ENCODE measurements at places on chromosomes 16 and 17.

GRCh38 chr17:7845359-7846062 lies 9.4 kb upstream of the TMEM88 start:
- DNase-seq, result no peak

GRCh38 chr17:19298569-19299213 lies 61.5 kb downstream of the EPN2 start:
- DNase-seq, result no peak

- no peak for DNase-seq
These were observed 222.1 kb upstream of the CHMP6 start for GRCh38 chr17:80769516-80769915.

- no peak for DNase-seq
These were observed 32.9 kb downstream of the CPSF4L start for GRCh38 chr17:73228748-73229236.

GRCh38 chr16:10950393-10950792 lies 6.0 kb downstream of the CLEC16A start:
- no peak for DNase-seq

DNA sequence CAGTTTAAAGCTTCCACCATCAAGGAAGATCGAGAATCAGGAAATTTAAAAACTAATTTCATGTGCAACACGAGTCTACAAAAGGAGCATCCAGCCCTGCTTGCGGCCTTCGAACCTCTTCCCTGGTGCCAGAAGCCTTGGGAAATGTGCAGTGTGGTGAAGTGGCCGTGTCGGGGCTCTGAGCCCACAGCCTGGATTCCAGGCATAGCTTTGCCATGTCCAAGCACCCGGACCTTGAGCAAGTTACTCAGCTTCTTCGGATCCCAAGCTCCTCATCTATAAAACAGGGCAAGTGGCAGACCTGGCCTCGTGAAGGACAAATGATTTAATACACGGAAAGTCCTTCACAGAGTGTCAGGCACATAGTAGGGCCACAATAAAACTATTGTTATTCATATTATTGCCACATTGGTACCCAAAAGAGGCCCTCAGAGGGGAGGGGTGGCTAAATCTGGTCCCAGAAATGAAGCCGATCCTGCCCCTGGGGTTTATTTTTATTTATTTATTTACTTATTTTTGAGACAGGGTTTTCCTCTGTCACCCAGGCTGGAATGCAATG lies 34.8 kb downstream of the COTL1 start:
- no peak for DNase-seq

DNA sequence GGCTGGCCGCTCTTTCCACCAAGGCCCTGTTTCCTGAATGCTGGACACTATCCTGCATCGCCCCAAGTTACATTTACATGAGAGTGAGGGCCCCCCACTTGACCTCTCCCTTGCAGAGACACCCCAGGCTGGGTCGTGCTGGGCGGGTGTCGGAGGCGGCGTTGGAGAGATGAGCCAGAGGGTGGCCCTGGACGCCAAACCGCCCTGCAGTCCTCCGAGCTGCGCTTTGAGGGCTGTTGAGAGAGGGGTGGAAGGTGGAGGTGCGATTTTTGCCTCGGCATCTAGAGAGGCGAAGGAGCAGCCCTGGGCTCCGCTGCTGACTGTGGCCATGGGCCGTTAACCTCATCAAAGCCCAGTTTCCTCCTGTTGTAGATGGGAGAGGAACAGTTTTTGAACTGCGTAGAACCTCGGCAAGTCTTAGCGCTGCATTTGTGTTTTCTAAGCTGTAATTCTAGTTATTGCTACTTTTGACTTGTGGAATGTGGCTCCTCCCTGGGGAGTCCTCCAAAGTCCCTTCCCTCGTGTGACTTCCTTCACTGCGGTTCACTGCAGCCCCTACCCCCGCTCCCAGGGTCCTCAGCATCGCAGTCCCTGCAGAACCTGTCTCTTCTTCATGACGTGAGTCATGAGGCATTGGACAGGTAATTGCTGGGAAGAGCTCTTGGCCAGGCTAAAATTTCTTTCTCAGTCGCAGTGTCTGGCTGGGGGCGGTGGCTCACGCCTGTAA lies 986 bp upstream of the ELOB start:
- DNase-seq, result no peak

DNA sequence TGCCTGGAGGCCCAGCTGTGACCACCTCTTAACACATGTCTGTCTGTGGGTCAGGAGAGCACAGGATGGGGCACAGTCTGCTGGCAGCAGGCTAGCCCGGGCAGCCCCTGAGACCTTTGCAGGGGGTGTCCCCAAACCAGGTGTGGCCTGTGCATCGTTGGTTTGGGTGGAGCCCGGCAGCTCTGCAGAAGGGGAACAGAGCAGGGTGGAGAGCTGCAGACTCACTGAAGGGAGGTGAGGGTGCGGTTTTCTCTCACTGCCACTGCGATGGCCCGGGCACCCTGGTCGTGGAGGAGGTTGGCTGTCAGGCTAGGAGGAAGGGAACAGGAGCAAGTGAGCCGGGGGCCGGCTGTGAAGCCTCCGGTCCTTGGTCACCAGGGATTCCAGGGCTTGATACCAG lies 28.8 kb downstream of the NLRC3 start:
- DNase-seq, result no peak

DNA sequence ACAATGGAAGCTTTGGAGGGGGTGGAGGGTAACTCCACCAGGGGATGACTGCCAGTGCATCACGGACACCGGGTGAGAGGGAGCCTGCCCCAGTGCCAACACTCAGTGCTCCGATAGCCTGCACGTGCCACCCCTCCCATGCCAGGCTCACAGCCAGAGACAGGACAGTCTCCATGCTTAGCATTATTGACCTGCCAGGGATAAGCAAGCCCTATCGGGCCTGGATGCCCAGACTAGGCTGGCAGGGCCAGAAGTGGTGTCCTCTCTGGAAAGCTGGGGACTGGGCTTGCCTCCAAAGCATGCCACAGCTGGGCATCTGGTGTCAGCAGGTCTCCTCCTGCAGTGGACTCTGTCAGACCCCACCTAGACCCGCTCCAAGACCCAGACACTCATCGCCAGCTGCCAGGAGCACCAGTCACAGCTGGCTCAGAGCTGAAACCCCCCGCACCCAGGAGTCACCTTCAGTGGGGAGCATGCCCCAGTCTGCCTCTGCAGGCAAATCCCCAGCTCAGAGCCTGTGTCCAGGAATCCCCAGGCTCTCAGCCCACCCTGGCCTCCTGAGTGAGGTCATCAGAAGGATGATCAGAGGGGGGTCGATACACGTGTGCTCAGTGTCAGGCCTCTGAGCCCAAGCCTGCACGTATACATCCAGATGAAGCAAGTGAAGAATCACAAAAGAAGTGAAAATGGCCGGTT lies 1.8 kb upstream of the RHBDF1 start:
- DNase-seq, result no peak

GRCh38 chr16:17461951-17462729 lies 8.6 kb downstream of the XYLT1 start:
- DNase-seq, result no peak

- DNase-seq, result no peak
These were observed 39.6 kb downstream of the BAHCC1 start for GRCh38 chr17:81434681-81435417.

- no peak for DNase-seq
These were observed 14.0 kb downstream of the NR1D1 start for GRCh38 chr17:40086150-40087044.

DNA sequence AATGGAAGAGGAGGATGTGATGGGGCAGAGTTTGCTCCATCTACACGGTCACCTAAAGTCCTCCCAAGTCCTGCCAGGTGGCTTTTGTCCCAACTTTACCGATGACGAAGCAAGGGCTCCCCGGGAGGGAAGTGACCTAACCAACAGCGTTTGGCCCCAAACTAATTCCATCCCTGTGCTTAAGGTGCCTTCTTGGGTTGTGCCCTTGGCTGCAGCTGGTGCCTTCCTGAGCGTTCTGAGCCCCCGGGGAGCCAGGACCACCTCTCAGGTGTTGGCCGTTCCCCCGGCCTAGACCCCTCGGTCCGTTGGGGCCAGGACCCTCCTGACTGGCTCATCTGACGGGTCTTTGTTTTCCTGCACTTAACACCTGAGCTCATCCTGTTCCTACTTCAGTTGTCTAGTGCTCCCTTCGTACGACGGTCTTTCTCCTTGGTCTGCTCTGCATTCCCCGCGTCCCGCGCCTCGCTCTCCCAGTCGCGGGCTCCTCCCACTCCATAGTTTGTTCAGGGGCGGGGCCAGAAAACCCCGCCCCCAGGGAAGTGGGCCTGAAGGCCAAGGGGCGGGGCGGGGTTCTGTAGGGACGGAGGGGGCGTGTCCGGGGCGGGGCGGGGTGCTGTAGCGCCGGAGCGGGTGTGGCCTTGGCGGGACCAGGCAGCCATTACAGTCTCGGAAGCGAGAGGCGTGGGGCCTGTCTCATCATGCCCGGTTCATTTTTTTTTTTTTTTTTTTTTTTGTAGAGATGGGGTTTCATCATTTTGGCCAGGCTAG lies 822 bp upstream of the ZSCAN10 start:
- DNase-seq, result peak; percentile 86

DNA sequence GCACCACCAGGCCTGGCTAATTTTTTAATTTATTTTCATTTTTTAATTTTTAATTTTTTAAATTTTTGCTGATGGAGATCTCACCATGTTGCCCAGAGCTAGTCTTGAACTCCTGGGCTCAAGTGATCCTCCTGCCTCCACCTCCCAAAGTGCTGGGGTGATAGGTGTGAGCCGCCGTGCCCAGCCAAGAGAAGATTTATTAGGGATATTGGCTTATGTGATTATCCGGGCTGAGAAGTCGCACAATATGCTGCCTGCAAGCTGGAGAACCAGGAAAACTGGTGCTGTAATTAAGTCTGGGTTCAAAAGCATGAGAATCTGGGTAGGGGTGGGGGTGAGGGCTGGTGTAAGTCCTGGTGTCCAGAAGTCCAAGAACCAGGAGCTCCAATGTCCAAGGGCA lies 2.5 kb upstream of the C16orf90 start:
- DNase-seq, result no peak

GRCh38 chr16:77408607-77409006 lies 26.2 kb downstream of the ADAMTS18 start:
- no peak for DNase-seq

DNA sequence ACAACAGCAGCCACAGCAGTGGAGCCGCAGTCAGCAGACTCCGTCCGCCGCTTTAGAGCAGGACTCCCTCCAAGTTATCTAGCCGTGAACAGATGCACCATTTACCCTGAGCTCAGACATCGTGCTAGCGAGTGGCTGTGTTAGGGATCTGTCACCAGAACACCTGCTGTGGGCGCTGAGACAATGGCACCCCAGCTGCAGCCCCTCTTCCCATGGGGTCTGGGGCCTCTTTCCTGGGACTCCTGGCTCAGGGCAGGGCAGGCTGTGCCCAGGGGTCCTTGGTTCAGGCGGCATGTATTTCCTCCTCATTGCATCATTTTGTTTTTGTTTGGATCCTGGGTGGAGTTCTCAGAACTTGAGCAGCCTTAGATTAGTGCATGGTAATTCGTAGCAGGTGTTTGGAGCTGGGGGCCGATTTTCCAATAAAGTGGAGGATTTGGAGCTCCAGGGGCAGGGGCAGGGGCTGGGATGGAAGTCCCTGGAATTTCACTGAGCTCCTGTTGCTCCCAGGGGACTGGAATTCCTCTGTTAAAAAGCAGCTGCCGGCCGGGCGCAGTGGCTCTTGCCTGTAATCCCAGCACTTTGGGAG lies 23.4 kb downstream of the NMRAL1 start:
- DNase-seq, result no peak

DNA sequence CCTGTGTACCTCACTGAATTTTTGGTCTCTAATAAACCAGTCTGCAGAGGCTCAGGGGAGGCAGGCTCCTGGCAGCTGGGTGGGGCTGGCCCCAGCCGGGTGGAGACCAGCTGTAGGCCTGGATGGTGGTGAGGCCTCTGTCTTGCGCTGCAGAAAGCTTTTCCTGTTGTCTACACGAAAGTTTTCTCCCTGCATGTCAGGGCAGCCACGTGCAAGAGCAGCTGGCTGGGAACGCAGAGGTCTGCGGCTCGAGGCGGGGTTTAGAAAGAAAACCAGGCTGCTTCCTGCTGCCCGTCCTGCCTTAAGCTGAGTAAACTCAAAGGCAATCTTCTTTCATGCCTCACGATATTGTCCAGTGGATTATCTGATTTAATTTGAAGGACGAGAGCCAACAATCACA lies 2.4 kb downstream of the SERPINF1 start:
- peak; percentile 75 for DNase-seq

GRCh38 chr16:64711026-64711425 lies 410.8 kb downstream of the CDH11 start:
- DNase-seq, result no peak

GRCh38 chr17:79019632-79020584 lies 4.1 kb upstream of the C1QTNF1 start:
- no peak for DNase-seq

DNA sequence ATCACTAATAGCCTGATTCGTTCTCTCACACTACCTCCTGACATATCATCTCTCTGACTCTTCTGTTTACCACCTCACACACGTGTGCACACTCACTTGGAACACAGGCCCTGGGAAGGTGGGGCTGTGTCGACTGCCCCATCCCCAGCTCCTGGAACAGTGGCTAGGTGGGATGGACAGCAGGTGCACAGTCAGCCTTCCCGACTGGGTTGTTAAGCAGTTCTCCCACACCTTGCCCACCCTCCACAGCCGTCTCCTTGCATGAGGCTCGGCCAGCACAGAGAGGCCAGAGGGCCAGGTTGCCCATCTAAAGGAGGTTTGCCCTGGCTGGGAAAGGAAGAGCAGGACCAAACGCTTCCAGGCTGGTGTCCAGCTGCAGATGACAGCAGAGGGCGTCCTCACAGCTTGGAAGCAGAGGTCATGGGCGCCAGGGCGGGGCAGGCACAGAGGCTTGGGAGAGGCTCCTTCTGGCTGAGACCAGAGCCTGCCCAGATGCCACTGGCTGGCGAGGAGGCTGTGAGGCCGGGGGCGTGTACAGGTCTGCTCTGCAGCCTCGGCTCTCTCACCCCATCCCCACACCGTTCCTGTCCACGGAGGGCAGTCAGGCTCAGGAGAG lies 92.8 kb downstream of the AMFR start:
- DNase-seq, result no peak

GRCh38 chr17:57946798-57947358 lies 8.3 kb downstream of the CUEDC1 start:
- peak; percentile 39 for DNase-seq

GRCh38 chr16:85395913-85396878 lies 216.9 kb upstream of the GSE1 start:
- no peak for DNase-seq

DNA sequence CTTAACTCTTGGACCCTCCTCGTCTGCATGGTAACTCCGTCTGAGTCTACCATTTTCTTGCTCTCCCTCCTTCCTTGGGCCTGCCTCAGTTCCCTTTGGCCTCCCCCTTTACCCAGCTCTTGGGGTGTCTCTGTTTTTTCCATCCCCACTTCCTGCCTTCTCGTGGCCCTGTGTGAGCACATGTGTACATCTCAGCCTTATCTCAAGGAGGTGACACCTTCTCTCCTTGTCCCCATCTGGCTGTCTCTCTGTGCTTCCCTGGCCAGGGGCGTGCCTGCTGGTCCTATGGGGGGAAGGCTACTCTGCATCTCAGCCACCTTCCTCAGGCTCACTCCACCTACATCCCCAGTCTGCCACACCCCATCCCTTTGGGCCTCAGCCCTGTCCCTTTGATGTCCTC lies 6.6 kb downstream of the CTF1 start:
- no peak for DNase-seq

GRCh38 chr16:89383095-89384003 lies 107.0 kb downstream of the ANKRD11 start:
- DNase-seq, result no peak
